ENCODE measurements at places on chromosomes 4 and X. TPM values are rescaled to one million over a fixed set of nuclear protein-coding genes. Genes with fewer than 3 reads are reported as not detected.

DNA sequence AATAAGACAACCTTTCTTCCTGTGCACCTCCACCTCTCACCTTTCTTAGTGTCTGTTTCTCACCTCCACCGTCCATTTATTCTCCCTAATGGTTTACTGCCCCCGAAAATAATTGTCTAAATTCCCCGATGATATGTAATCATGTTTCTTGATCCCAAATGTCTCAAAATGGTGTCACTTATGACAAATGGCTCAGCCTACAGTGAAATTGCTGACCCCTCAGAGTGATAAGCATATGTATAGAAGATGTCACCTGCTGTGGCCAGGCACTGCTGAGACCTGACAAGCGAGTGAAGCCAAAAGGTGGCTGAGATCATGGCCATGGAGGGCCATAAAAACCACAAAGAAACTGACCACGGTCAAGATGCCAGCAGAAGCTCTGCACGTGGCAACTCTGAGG is 35.7 kb downstream of the MSL3 start:
- DNase-seq = no peak

DNA sequence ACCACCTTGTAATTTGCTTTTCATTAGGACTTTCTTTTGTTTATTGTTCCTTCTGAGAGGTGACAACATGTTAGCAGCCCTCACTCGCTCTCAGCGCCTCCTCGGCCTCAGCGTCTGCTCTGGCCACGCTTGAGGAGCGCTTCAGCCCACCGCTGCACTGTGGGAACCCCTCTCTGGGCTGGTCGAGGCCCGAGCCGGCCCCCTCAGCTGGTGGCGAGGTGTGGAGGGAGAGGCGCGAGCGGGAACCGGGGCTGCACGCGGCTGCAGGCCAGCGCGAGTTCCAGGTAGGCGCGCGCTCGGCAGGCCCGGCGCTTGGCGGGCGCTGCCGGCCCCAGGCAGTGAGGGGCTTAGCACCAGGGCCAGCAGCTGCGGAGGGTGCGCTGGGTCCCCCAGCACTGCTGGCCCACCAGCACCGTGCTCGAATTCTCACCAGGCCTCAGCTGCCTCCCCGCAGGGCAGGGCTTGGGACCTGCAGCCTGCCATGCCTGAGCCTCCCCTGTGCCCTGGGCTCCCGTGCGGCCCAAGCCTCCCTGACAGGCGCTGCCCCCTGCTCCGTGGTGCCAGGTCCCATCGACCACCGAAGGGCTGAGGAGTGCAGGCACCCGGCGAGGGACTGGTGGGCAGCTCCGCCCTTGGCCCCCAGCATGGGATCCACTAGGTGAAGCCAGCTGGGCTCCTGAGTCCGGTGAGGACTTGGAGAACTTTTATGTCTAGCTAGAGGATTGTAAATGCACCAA is 9.2 kb upstream of the AP1AR start:
- no peak for DNase-seq

DNA sequence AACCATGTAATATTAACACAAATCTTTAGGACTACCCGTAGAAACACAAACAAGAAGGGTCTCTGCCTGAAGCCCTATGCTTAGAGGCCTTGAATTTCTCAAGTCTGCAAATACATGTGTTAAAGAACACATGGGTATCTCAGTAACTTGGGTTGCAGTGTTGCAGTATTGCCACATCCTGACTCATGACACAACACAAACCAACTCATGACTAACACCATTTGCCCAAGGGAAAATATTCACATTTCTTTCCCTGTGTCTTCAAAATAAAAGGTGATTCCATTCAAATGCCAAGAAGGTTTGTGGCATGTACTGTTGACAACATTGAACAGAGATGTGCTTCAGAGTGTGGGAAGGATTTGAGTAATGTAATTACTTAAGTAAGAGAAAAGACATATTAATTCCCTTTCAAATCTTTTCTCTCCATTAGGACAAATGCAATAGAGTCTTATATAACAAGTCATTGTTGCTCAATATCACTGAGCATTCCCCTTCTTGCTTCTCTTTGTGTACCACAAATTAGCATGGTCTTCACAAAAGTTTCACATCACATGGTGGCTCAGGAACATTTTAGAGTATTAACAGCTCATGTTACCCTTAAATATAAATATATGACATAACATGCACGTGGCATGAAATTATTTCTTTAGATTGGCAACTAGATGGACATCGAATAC is 487.1 kb downstream of the STPG2 start:
- no peak for DNase-seq

DNA sequence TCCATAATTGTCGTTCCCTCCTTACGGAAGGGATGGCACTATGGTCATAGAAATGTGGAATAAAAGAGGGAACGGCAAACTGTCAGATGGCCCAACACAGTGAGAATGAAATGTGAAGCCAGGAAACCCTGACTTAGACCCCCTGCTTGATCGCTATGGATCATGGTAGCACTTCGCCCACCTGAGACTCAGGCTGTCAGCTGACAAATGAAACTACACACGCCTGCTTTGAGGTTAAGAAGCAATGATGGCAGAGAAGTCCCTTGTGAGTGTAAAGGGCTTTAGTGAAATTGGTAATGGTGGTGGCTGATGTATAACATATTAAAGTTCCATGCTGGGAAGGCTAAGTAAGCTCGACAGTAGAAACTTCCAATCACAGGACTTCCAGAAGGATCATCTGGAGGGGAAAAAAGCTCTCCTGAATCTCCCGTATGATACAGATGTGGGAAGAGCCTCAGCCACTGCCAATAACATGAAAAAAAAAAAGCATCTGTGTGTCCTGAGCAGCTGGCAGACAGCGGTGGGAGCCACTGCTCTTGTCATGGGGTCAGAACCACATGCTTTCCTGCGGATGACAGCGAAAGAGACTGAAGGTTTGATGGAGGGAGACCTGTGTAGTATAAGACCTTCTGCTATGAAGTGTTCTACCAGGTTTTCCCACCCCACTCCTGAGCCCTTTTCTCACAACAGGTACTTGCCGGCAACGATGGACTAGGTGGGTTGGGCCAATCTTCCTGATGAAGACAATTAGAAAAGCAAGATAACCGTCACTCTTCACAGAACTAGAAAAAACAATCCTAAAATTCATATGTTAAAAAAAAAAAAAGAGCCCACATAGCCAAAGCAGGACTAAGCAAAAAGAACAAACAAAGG is 107.6 kb downstream of the AFAP1 start:
- no peak for DNase-seq

The HS6ST2 gene
- 1.3 TPM for total RNA-seq
